ENCODE measurements at places on chromosomes 2 and 18.

- no peak for DNase-seq
- H3K4me1 ChIP-seq: peaks cover 3% of the 10 kb centered on the region
- no peak overlapping the region for H3K27ac ChIP-seq
- no peak overlapping the region for H3K4me3 ChIP-seq
- no peaks in the 10 kb centered on the region for H3K27me3 ChIP-seq
- H3K36me3 ChIP-seq: no peaks in the 10 kb centered on the region
Observed at GRCh38 chr2:230600881-230601280, 111.8 kb upstream of the CAB39 start.

DNA sequence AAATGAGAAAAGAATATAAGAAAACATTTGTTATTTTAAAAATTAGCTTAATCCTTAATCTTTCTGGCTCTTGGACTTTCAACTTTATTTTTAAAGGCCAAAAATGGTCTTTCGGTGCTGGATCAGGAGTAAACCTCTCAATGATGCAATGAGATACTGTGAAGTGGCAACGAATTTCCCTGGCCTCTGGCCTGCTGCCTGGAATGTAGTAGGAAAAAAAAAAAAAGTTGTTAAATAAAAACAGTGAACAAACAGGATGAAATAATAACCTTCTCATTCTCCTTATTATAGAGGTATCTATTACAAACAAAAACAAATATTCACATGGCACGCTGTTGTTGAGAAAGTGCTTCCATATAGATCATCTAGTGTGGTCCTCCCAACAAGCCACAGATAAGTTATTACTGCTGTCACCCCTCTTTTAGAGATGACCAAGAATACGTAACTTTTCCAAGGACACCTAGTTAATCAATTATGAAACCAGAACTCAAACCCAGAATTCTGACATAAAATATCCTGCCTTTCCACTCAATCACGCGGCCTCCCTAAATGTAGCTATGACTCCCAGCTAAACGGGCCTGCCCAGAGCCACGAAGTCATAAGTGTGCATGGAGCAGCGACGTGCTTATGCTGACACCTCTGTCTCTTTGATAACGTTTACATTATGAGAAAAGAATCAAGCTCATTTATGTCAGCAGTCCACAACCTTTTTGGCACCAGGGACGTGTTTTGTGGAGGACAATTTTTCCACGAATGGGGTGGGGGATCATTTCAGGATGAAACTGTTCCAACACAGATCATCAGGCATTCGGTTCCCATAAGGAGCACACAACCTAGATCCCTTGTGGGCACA, 170.9 kb downstream of the BCL2 start:
- H3K4me3 ChIP-seq: no peak overlapping the region
- no peak overlapping the region for H3K27ac ChIP-seq
- DNase-seq: no peak
- H3K27me3 ChIP-seq: 0 out of 2 replicates have a peak, but pooled peaks cover 10% of the 10 kb centered on the region

DNA sequence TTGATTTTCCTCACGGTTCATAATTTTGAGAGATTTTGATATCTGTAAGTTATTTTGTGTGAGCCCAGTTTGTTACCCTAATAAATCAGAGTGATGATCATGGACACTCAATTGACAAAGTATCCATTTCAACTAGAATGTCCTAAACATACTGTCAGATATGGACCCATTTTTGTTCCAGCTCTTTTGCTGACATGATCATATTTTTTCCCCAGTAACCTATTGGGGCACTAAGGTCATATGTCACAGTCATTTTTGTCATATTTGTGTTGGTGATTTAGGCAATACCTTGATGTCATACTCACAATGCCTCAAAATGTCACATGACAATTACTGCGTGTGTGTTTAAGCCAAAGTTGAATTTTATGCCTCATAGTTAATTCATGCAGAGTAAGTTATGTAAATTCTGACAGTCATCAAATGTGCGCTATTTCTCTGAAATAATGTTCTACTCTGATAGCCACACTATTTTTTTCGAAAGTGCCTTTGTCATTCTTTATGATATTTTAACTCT, 218.7 kb downstream of the ARHGAP15 start:
- no peak overlapping the region for H3K4me3 ChIP-seq
- no peaks in the 10 kb centered on the region for H3K4me1 ChIP-seq
- H3K36me3 ChIP-seq: no peaks in the 10 kb centered on the region
- no peak overlapping the region for H3K27ac ChIP-seq

- H3K36me3 ChIP-seq: no peaks in the 10 kb centered on the region
- no peaks in the 10 kb centered on the region for H3K27me3 ChIP-seq
- H3K4me3 ChIP-seq: peak overlapping the region; percentile 84
- H3K27ac ChIP-seq: peak overlapping the region; percentile 84
Observed at GRCh38 chr2:186588940-186589611, 780 bp upstream of the ITGAV start.

DNA sequence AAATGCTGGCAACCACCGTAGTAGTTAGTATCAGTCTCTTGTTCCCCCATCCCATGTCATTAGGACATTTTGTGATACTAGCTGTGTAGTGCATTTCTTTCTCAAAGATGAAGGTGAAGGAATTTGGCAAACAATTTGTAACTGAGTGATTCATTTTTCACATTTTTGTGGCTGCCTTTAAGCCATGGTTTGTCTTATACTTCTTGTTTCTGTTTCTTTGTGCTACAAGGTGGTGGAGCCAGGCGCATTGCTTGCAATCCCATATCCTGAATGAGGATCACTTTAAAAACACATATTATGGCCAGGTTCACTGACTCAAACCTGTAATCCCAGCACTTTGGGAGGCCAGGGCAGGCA, 40.6 kb downstream of the GPD2 start:
- H3K27ac ChIP-seq: no peak overlapping the region
- no peaks in the 10 kb centered on the region for H3K36me3 ChIP-seq
- DNase-seq: no peak
- no peaks in the 10 kb centered on the region for H3K27me3 ChIP-seq
- peaks cover 4% of the 10 kb centered on the region for H3K4me1 ChIP-seq

GRCh38 chr2:21818212-21818795, 694.5 kb downstream of the TDRD15 start:
- no peak overlapping the region for H3K4me3 ChIP-seq
- no peak for DNase-seq
- no peaks in the 10 kb centered on the region for H3K4me1 ChIP-seq
- H3K36me3 ChIP-seq: no peaks in the 10 kb centered on the region

- H3K27me3 ChIP-seq: no peaks in the 10 kb centered on the region
- no peaks in the 10 kb centered on the region for H3K36me3 ChIP-seq
- no peak for DNase-seq
- H3K4me1 ChIP-seq: no peaks in the 10 kb centered on the region
- no peak overlapping the region for H3K27ac ChIP-seq
- no peak overlapping the region for H3K4me3 ChIP-seq
Observed at GRCh38 chr2:7665880-7666279, 748.7 kb downstream of the RNF144A start.

- H3K4me1 ChIP-seq: no peaks in the 10 kb centered on the region
- no peaks in the 10 kb centered on the region for H3K27me3 ChIP-seq
- no peaks in the 10 kb centered on the region for H3K36me3 ChIP-seq
- no peak overlapping the region for H3K4me3 ChIP-seq
- DNase-seq: no peak
- H3K27ac ChIP-seq: no peak overlapping the region
Observed at GRCh38 chr2:72956936-72957335, 39.6 kb downstream of the EMX1 start.

GRCh38 chr18:21759836-21760235, 19.2 kb downstream of the MIB1 start:
- no peaks in the 10 kb centered on the region for H3K36me3 ChIP-seq
- H3K27me3 ChIP-seq: no peaks in the 10 kb centered on the region
- DNase-seq: no peak
- no peak overlapping the region for H3K27ac ChIP-seq
- H3K4me3 ChIP-seq: no peak overlapping the region
- H3K4me1 ChIP-seq: no peaks in the 10 kb centered on the region

DNA sequence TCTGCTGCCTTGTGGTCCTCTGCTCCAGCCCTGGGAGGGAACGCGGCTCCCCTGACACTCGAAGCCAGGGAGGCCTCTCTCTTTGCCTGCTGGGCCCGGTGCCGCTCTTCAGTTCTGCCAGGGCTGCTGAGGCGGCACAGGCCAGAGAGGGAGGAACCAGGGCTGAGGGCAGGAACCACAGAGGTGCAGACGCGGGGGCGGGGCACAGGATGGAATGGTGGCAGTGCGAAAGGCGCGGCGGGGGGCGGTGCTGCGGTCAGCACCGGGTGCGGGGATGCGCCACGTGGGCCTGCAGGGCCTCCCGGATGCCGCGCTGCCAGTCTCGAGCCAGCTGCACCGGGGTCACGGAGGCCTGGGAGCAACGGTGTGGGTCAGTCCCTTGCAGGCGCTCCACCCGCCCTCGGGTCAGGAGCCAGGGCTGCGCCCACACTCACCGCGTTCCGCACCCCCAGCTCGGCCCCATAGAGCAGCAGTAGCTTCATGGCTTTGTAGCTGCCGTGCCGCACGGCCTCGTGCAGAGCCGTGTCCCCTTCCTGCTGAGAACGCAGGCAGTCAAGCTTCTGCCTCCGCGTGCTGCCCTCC, 4.4 kb downstream of the ANKRD23 start:
- no peaks in the 10 kb centered on the region for H3K4me1 ChIP-seq
- no peak overlapping the region for H3K27ac ChIP-seq
- DNase-seq: no peak
- no peaks in the 10 kb centered on the region for H3K27me3 ChIP-seq
- H3K36me3 ChIP-seq: no peaks in the 10 kb centered on the region

DNA sequence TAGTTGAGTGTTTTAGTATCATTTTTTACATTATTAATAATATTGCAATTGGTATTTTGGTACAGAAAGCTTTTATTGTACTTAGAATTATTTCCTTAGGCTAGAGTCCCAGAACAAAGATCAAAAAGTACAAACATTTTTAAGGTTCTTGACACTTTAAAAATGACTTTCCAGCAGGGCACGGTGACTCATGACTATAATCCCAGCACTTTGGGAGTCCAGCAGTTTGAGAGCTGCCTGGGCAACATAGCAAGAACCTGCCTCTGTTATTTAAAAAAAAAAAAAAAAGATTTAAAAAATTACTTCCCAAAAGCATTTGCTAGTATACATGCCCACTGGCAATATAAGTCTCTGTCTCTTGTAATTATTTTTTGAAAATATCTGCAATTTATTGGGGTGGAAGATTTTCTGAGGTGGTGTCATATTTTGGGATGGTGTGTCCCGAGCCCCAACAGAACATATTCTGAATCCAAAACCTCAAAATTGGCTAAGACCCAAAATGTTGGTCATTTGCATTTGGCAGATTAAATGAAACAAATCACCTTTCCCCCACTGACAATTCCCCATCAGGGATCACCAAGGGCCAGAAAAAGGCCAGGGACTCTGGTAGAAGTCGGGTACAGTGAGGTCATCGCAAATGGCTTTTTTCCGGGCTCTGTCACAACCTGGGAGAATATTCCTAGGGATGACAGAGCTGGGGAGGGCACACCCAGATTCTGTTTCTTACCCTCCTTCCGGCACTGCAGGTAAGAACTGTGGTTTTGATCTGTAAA, 42.1 kb downstream of the NIFK start:
- H3K4me3 ChIP-seq: no peak overlapping the region
- H3K27me3 ChIP-seq: no peaks in the 10 kb centered on the region
- H3K27ac ChIP-seq: no peak overlapping the region
- DNase-seq: no peak
- H3K4me1 ChIP-seq: peaks cover 22% of the 10 kb centered on the region

DNA sequence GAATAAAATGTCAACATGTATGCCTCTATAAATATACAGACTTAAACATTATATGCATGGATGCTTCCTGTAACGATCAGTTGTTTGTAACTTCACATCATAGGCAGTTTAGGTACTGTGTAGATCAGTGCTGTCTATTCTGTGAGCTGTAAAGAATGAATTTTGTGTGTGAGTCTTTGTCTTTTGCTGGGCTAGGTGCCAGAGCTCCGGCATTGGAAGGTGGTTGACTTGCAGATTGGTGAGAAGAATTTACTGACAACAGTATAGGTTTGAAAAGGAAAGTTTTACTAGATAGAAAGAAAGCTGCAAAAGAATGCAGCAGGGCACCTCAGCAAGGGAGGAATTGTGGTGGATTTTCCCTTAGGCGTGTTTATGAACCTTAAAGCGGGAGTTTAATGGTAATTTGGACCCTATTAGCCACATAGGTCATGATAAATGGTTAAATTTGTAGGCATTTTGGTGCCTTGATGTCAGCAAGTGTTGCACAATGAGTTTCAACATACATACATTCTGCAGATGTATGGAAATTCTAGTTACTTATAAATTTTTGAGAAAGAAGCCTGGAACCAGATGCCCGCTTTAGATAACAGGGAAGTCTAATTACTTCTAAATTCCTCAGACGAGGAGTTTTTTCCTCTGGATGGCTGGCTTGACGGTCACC, 6.7 kb upstream of the QPCT start:
- no peaks in the 10 kb centered on the region for H3K27me3 ChIP-seq
- no peak for DNase-seq
- H3K4me1 ChIP-seq: no peaks in the 10 kb centered on the region
- H3K4me3 ChIP-seq: no peak overlapping the region

Measured in HCT116 (cell line).